Heart right ventricle (tissue), 16 donors: ENCODE measurements at places on chromosomes 5 and 9. TPM values are rescaled to one million over a fixed set of nuclear protein-coding genes. Genes with fewer than 3 reads are reported as not detected.

Gene PHF24
- 2.2 TPM for total RNA-seq

Gene CCDC171
- 1.9 TPM for total RNA-seq

Gene PCDHA5
- total RNA-seq: 0.07 TPM

Gene FGF10
- total RNA-seq: not detected

Gene GAPT
- total RNA-seq: 0.17 TPM

Gene TGFBR1
- 11.2 TPM for total RNA-seq

Gene TOMM5
- 49.0 TPM for total RNA-seq

Gene RNF20
- 61.4 TPM for total RNA-seq

Gene MARCHF11
- total RNA-seq: 1.8 TPM

Gene GLRA1
- not detected for total RNA-seq

DNA sequence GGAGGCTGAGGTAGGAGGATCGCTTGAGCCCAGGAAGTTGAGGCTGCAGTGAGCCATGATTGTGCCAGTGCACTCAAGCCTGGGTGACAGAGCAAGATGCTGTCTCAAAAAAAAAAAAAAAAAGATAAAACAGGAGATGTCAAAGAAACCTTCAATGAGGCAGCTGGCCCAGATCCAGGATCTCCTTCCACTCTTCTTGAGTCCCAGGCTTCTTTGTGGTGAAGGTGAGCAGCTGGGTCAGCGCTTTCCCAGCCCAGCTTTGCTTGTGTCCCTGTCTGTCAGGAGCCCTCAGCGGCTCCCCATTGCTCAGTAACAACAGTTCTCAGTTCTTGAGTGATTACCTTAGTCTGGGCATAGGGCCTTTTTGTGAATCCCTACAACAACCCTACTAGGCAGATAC lies 69.4 kb upstream of the PSD2 start:
- H3K27me3 ChIP-seq: no peaks in the 10 kb centered on the region
- peaks cover 10% of the 10 kb centered on the region for H3K4me1 ChIP-seq
- no peak overlapping the region for H3K27ac ChIP-seq

- no peak overlapping the region for H3K27ac ChIP-seq
- H3K4me1 ChIP-seq: no peaks in the 10 kb centered on the region
- no peak for DNase-seq
- H3K36me3 ChIP-seq: no peaks in the 10 kb centered on the region
- no peaks in the 10 kb centered on the region for H3K27me3 ChIP-seq
- no peak overlapping the region for H3K4me3 ChIP-seq
Measured at GRCh38 chr9:8114826-8115225, 315.2 kb upstream of the DMAC1 start.

GRCh38 chr5:42390115-42390514 lies 33.1 kb upstream of the GHR start:
- DNase-seq: no peak
- H3K27ac ChIP-seq: no peak overlapping the region
- H3K4me3 ChIP-seq: no peak overlapping the region
- no peaks in the 10 kb centered on the region for H3K4me1 ChIP-seq

DNA sequence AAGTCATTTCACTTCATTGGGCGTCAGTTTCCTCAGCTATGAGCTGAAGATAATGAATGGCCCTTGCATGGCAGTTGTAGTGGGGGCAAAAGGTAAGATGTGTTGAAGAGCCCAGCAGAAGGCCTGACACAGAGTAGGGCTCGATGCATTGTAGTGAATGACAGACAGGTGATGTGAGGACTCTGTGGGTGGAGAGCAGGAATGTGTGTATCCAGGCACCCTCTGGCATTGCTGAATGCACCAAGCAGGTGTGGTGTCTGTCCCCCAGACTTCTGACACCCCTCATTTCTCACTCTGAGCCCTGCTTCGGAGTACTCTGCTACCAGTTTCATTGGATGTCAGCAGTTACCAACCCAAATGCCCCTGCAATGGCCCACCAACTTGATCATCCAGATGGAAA lies 22.4 kb downstream of the LHX2 start:
- no peaks in the 10 kb centered on the region for H3K4me1 ChIP-seq
- peaks cover 74% of the 10 kb centered on the region for H3K27me3 ChIP-seq
- no peak overlapping the region for H3K4me3 ChIP-seq
- no peak for DNase-seq
- no peak overlapping the region for H3K27ac ChIP-seq

DNA sequence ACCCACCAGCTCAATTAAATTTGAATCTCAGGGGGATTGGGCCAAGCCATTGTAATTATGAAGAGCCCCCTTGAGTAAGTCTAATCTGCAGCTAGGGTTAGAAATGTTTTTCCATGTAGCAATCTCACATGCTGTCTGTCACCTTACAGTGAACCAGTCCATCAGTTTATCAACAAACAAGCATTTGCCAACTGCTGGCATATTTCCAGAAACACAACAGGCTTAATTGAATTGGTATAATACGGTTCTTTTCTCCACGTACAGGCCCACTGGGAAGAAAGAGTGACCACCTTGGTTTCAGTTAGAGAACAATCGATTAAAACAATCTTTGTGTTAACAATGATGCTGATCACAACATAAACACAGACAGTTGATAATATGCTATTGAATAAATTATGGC lies 67.4 kb downstream of the NSUN2 start:
- H3K36me3 ChIP-seq: no peaks in the 10 kb centered on the region
- H3K4me3 ChIP-seq: no peak overlapping the region
- H3K4me1 ChIP-seq: no peaks in the 10 kb centered on the region
- DNase-seq: no peak
- no peak overlapping the region for H3K27ac ChIP-seq

- DNase-seq: no peak
- no peaks in the 10 kb centered on the region for H3K36me3 ChIP-seq
- H3K27me3 ChIP-seq: no peaks in the 10 kb centered on the region
- H3K4me3 ChIP-seq: no peak overlapping the region
- no peaks in the 10 kb centered on the region for H3K4me1 ChIP-seq
- no peak overlapping the region for H3K27ac ChIP-seq
Measured at GRCh38 chr5:170971-171800, 20.1 kb upstream of the LRRC14B start.

GRCh38 chr5:169906745-169907649 lies 73.3 kb downstream of the INSYN2B start:
- no peak overlapping the region for H3K27ac ChIP-seq
- no peaks in the 10 kb centered on the region for H3K36me3 ChIP-seq
- no peak overlapping the region for H3K4me3 ChIP-seq
- no peaks in the 10 kb centered on the region for H3K27me3 ChIP-seq
- H3K4me1 ChIP-seq: no peaks in the 10 kb centered on the region

GRCh38 chr5:59769041-59769360 lies 124.5 kb downstream of the PDE4D start:
- peaks cover 20% of the 10 kb centered on the region for H3K4me1 ChIP-seq
- H3K27ac ChIP-seq: no peak overlapping the region
- H3K4me3 ChIP-seq: peak overlapping the region; percentile 37
- H3K36me3 ChIP-seq: no peaks in the 10 kb centered on the region

DNA sequence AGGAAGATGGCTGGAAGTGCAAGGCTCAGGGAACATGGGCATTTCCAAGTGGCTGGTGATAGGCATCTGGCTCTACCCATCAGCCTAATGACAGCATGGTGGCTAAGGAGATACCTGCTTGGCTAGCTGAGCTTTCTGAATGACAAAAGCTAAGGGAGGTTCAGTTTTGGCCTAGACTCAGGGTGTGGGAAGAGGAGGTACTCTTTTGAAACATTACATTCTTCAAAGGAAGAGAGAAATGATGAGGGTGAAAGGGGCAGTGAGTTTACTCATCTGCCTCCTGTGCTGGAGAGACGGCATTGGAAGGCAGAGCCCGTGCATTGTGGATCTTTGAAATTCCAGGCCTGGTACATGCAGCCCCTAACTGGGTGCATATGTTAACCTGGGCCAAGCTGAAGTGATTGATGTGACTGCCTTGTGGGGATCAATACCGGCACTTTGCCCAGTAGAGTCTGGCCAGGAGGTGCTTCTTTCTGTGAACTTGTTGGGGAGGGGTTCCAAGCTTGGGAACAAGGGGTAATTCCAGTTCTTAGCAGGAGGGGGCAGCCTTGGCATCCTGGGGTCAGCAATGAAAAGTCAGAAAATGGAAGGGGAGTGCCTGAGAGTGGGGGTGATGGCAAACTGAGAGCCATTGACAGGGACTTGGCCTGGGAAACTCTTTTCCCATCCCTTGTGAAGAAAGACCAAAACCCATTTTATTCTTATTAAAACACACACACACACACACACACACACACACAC lies 108.6 kb downstream of the ACER2 start:
- no peaks in the 10 kb centered on the region for H3K4me1 ChIP-seq
- no peaks in the 10 kb centered on the region for H3K36me3 ChIP-seq
- DNase-seq: no peak
- no peak overlapping the region for H3K27ac ChIP-seq
- no peaks in the 10 kb centered on the region for H3K27me3 ChIP-seq

DNA sequence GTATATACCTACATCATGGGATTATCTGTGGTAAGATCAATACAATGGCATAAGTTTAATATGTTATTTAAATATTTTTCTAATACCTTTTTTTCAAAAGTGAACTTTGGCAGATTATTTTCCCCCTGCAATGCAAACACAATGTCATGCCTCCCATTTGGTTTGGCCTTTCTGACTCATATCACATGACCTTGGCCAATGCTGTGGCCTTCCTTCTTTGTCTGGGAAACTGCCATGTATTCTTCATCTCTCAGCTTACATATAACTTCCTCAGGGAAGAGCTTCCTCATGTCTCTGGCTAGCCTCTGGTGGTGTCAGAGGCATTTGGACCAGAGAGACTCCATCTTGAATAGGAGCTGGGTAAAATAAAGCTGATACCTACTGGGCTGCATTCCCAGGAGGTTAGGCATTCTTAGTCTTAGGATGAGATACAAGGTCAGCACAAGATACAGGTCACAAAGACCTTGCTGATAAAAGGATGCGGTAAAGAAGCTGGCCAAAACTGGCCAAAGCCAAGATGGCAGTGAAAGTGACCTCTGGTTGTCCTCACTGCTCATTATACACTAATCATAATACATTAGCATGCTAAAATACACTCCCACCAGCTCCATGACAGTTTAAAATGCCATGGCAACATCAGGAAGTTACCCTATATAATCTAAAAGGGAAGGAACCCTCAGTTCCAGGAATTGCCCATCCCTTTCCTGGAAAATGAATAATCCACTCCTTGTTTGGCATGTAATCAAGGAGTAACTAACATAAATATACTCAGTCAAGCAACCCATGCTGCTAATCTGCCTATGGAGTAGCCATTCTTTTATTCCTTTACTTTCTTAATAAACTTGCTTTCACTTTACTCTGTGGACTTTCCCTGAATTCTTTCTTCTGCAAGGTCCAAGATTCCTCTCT lies 76.0 kb downstream of the C9orf153 start:
- H3K27ac ChIP-seq: no peak overlapping the region
- no peaks in the 10 kb centered on the region for H3K36me3 ChIP-seq
- H3K4me3 ChIP-seq: no peak overlapping the region

GRCh38 chr5:96492459-96493047 lies 59.5 kb upstream of the PCSK1 start:
- no peaks in the 10 kb centered on the region for H3K4me1 ChIP-seq
- no peaks in the 10 kb centered on the region for H3K36me3 ChIP-seq
- DNase-seq: no peak
- H3K4me3 ChIP-seq: no peak overlapping the region
